Type B pancreatic cell (in vitro differentiated cells): ENCODE measurements at places on chromosomes 3 and 15. TPM values are rescaled to one million over a fixed set of nuclear protein-coding genes. Genes with fewer than 3 reads are reported as not detected.

The ATP10A gene
- 1.9 and 2.6 TPM in 2 replicates for total RNA-seq

DNA sequence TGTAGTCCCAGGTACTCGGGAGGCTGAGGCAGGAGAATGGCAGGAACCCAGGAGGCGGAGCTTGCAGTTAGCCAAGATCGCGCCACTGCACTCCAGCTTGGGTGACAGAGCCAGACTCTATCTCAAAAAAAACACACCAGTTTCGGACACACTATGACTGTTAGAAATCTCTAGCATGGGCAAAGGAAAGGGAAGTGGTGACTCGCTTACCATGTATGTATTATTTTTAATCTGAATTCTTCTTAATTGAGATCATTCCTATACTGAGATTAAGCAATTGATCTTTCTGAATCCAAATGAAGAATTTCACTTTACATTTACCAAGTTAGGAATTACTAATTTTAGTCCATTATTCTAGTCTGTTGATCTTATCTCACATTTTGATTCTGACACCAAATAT, 459.2 kb upstream of the ALCAM start:
- H3K27me3 ChIP-seq, result no peaks in the 10 kb centered on the region
- H3K4me3 ChIP-seq, result no peak overlapping the region
- H3K27ac ChIP-seq, result no peak overlapping the region

The SERINC4 gene
- total RNA-seq, result 0.14 and 0.17 TPM in 2 replicates

- H3K27ac ChIP-seq, result no peak overlapping the region
- H3K27me3 ChIP-seq, result no peaks in the 10 kb centered on the region
- no peak for DNase-seq
- H3K4me3 ChIP-seq, result no peak overlapping the region
- H3K36me3 ChIP-seq, result no peaks in the 10 kb centered on the region
Observed at GRCh38 chr15:38212729-38213351, 39.8 kb upstream of the SPRED1 start.

- H3K4me3 ChIP-seq, result no peak overlapping the region
- H3K27me3 ChIP-seq, result no peaks in the 10 kb centered on the region
- H3K4me1 ChIP-seq, result no peaks in the 10 kb centered on the region
- DNase-seq, result no peak
- no peak overlapping the region for H3K27ac ChIP-seq
- no peaks in the 10 kb centered on the region for H3K36me3 ChIP-seq
Observed at GRCh38 chr3:67662733-67663132, 8.3 kb upstream of the SUCLG2 start.

DNA sequence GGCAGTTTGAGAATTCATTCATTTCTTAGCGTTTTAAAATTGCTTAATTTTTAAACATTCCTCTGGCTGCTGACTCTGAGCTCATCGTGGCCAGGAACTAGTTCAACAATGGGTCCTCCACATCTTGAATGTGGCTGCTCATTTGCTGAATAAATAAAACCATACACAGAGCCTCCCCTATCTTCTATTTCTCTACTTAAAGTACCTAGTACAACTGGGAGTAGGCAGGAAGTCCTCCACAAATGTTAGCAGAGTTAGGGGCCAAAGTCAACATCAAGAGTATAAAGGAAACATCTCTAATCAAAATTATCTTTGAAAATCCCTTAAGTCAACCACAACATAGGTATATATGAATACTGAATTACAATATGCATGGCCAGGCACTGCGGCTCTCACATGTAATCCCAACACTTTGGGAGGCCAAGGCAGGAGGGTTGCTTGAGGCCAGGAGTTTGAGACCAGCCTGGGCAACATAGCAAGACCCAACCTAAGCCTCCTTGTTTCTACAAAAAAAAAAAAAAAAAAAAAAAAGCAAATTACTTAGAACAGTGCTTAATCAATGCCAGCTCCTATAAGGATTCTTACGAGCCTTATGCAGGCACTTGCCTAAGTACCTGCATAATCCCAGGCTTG, 57.5 kb upstream of the LMOD3 start:
- DNase-seq, result no peak
- H3K4me3 ChIP-seq, result no peak overlapping the region
- H3K4me1 ChIP-seq, result peaks cover 28% of the 10 kb centered on the region
- peaks cover 62% of the 10 kb centered on the region for H3K36me3 ChIP-seq

The CNTN4 gene
- total RNA-seq, result 24.5 and 29.7 TPM in 2 replicates

DNA sequence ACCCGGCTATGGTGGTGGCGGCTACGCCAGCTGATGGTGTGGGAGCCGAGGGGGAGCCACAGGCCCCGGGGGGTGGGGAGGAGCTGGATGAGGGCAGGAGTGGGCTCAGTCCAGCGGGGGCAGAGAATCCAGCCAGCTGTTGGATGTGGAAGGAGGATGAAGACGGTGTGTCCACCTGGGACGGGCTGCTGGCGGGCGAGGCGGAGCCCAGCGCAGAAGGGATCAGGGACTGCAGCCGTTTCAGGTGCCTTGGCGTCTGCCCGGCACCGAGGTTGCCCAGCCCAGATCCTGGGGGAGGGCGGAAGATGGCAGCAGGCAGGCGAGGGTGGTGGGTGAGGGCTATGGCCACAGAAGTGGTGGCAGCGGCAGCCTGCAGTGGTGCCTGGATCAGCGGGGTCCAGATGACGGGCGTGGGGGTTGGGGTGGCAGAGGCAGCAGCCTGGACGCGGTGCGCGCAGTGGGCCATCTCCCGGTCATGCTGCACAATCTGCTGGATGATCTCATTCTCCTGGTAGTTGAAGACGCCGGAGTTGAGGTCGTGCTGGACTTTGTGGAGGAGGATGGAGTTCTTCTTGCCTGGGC, 45.3 kb downstream of the HCN4 start:
- no peak for DNase-seq
- H3K27ac ChIP-seq, result no peak overlapping the region
- peaks cover 5% of the 10 kb centered on the region for H3K4me1 ChIP-seq
- H3K27me3 ChIP-seq, result peaks cover 7% of the 10 kb centered on the region

GRCh38 chr3:102106416-102107097, 257.2 kb downstream of the NFKBIZ start:
- no peaks in the 10 kb centered on the region for H3K27me3 ChIP-seq
- no peak for DNase-seq
- H3K36me3 ChIP-seq, result no peaks in the 10 kb centered on the region
- no peak overlapping the region for H3K4me3 ChIP-seq
- H3K27ac ChIP-seq, result no peak overlapping the region

- H3K4me3 ChIP-seq, result no peak overlapping the region
- peaks cover 69% of the 10 kb centered on the region for H3K36me3 ChIP-seq
Observed at GRCh38 chr3:196388956-196389355, 43.3 kb downstream of the UBXN7 start.

DNA sequence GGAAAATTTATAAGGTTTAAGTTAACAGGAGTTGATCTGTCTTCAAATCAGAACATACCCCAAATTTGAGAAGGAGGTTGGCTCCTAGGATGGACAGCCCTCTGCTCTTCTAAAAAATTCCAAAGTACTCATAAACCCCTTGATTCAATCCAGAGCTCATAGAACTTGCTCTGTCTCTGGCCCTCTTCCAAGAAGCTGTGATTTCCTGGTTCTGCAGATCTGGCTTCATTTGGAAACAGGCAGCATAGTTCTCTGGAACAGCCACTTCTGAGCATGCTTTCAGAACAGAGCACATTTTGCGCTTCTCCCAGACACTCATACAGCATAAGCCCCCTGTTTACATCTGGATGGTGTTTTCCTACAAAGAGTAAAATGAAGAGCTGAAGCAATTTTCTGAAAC, 96.7 kb downstream of the KBTBD8 start:
- H3K27ac ChIP-seq, result no peak overlapping the region
- H3K27me3 ChIP-seq, result no peaks in the 10 kb centered on the region
- no peak overlapping the region for H3K4me3 ChIP-seq
- peaks cover 14% of the 10 kb centered on the region for H3K4me1 ChIP-seq
- H3K36me3 ChIP-seq, result no peaks in the 10 kb centered on the region
- no peak for DNase-seq

DNA sequence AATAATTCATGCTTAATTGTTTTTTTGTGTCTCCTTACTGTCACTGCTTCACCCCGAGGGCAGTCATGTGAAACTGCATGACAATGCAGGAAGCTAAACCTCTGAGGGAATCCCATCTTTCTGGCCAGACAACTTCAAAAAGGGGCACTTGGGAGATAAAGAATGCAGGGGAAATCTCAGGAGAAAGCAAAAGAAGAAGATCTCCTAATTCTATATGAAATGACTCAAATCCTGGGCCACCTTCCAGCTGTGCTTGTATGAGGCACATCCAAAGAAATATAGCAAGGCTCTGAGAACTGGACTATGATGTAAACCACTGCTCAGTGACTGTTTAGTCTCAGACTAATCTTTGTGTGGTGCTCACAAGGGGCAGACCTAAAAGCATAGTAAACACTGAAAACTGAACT, 22.6 kb upstream of the UMPS start:
- no peaks in the 10 kb centered on the region for H3K27me3 ChIP-seq
- peaks cover 11% of the 10 kb centered on the region for H3K36me3 ChIP-seq

DNA sequence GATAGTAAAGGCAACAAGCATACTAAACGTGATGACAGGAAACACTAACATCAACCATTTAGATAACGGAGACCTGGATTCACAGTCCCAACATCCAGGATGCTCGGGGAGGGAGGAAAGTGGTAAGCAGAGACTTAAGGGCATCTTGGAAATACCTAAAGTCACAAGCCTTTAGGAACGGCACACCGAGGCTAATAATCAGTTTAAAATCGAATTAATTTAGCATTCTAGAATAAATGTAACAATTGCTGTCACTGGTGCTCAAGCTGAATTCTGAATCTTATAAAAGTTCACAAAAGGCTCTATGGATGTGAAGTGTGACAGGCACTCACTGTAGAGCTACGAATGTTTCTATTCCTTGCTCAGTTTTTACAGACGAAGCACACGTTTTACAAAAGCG, 1.3 kb downstream of the CD47 start:
- H3K36me3 ChIP-seq, result peaks cover 4% of the 10 kb centered on the region
- peaks cover 7% of the 10 kb centered on the region for H3K27me3 ChIP-seq
- H3K27ac ChIP-seq, result peak overlapping the region; percentile 87
- DNase-seq, result no peak
- H3K4me3 ChIP-seq, result peak overlapping the region; percentile 97
- peaks cover 10% of the 10 kb centered on the region for H3K4me1 ChIP-seq

DNA sequence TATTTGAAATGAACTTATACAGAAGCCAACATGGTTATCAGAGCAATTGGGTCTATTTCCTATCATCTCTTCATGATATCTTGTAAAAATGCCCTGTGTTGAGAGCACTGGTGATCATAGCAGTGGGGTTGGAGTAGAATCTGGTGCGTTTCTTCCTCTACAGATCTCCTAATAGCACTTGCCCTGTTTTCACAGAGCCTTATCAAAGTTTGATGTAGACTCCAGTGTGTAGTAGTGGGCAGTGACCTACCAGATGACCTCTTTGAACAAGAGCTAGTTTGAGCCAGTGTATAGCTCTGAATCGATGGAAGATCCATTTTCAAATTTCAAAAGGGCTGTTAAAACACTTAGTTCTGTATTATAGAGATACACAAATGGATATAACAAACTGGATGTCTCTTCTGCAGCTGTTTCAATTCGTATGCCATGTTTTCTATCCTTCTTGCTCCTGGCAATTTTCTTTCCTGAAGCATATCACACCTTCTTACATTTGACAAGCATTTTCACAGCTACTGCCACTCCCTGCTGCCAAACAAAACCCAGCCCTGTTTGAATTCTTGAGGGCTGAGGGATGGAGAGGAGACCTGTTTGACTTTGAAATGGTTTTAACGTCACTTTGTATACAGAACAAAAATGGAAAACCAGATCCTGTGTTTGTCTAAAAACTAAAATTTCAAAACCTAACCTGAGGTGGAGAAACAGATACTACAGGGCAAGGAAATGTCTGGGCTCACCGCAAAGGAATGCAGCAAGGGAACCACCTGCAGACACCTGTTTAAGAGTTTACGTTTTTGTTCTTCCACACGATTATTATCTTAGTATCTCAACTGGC, 354.5 kb upstream of the TPRG1 start:
- no peaks in the 10 kb centered on the region for H3K36me3 ChIP-seq
- peak overlapping the region; percentile 24 for H3K4me3 ChIP-seq
- H3K27ac ChIP-seq, result peak overlapping the region; percentile 86
- H3K27me3 ChIP-seq, result no peaks in the 10 kb centered on the region
- no peak for DNase-seq
- peaks cover 23% of the 10 kb centered on the region for H3K4me1 ChIP-seq
